Natural killer cell treated with Interleukin-12 subunit alpha and Interleukin-12 subunit beta and Interleukin-15 and Interleukin-18, amount 100 ng/mL, for 72 hours (primary cell): ENCODE measurements at places on chromosomes 6 and 20. TPM values are rescaled to one million over a fixed set of nuclear protein-coding genes. Genes with fewer than 3 reads are reported as not detected.

DNA sequence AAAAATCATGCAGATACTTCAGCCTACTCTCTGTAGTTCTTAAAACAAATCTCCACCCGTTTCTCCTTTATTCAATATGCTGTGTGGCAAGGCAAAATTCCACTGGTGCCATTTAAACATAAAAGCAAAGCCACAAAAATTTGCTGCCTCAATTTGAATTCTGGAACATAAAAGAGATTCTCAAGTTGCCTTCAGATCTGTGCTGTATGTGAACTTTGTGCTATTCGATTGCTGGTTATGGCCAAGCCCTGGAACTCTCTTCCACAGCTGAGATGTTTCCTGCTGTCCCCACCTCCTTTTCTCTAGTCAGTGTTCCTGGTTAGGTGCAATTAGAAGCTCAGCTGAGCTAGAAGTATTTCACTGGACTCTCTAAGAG is 395.3 kb upstream of the BTBD3 start:
- H3K27me3 ChIP-seq: no peaks in the 10 kb centered on the region
- H3K36me3 ChIP-seq: peaks cover under 1% of the 10 kb centered on the region
- H3K4me3 ChIP-seq: no peak overlapping the region

- H3K4me3 ChIP-seq: no peak overlapping the region
- peaks cover 6% of the 10 kb centered on the region for H3K4me1 ChIP-seq
- DNase-seq: no peak
- H3K27me3 ChIP-seq: peaks cover 37% of the 10 kb centered on the region
- no peaks in the 10 kb centered on the region for H3K36me3 ChIP-seq
Observed at GRCh38 chr6:17102258-17102870, 514 bp downstream of the STMND1 start.

DNA sequence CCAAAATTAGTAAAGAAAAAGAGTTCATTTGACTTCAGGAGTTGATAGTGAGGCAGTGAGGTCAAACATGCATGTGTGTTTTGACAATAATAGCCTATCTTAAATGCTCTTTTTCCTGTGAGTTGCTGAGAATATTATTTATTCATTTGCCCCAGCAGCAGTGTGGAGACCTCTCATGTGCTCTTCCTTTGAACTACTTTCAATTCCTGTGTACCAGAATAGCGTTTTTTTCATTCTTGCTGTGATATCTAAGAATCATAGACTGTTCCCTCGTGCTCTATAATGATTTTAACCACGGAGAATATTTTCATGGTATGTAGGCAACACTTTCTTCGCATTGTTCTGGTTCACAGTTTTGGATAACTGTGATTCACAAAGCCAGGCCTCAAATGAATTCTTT is 5.2 kb downstream of the CDYL start:
- H3K36me3 ChIP-seq: peaks cover 10% of the 10 kb centered on the region
- peak overlapping the region; percentile 34 for H3K4me3 ChIP-seq
- H3K27ac ChIP-seq: no peak overlapping the region
- H3K4me1 ChIP-seq: peaks cover 64% of the 10 kb centered on the region

DNA sequence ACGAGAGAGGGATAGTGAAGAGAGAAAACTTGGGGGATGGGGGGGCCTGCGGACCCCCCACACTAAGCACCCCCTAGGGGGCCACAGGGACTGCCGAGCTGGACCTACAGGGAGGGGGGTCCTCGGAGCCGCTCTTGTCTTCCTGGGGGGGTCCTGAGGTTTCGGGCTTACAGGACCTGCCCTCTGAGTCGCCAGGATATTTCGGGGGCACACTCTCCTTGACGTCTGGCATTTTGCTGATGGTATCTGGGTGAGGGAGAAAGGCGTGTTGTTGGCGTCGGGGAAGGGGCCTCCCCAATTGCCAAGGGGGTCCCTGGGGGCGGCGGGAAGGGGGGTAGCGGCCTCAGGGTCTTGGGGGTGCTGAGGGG is 516 bp downstream of the TCP11 start:
- H3K4me1 ChIP-seq: peaks cover 11% of the 10 kb centered on the region
- peaks cover 17% of the 10 kb centered on the region for H3K27me3 ChIP-seq
- H3K36me3 ChIP-seq: no peaks in the 10 kb centered on the region
- no peak for DNase-seq

CEP43 gene
- 35.1 TPM for total RNA-seq

GRCh38 chr6:133683308-133683580 is 205.7 kb upstream of the TCF21 start:
- no peaks in the 10 kb centered on the region for H3K36me3 ChIP-seq
- no peaks in the 10 kb centered on the region for H3K27me3 ChIP-seq
- H3K27ac ChIP-seq: no peak overlapping the region
- no peaks in the 10 kb centered on the region for H3K4me1 ChIP-seq
- DNase-seq: no peak

OLIG3 gene
- total RNA-seq: 0.81 TPM

GRCh38 chr6:112936504-112936903 is 589.4 kb downstream of the RFPL4B start:
- no peaks in the 10 kb centered on the region for H3K4me1 ChIP-seq
- H3K36me3 ChIP-seq: no peaks in the 10 kb centered on the region
- no peaks in the 10 kb centered on the region for H3K27me3 ChIP-seq
- no peak overlapping the region for H3K27ac ChIP-seq
- no peak for DNase-seq

DNA sequence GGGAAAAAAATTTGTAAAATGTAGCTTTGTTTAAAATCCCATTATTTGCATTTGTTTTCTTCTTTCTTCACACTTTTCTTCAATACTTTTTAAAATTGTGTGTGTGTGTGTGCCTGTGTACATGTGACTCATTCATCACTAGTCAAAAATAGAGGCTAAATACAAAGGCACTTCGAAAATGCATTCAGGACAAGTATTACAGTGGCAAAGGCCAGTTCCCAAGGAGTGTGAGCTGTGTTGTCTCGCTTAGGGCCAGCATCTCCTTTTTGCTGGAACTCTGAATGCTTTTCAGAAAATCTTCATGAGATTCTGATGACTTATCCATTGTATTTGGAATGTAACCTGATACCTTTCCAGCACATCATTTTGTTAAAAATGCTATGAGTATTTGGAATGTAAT is 288.5 kb upstream of the CNR1 start:
- no peak overlapping the region for H3K4me3 ChIP-seq
- peaks cover 19% of the 10 kb centered on the region for H3K27me3 ChIP-seq
- no peaks in the 10 kb centered on the region for H3K4me1 ChIP-seq
- no peak for DNase-seq

BCAS4 gene
- 15.0 TPM for total RNA-seq

DNA sequence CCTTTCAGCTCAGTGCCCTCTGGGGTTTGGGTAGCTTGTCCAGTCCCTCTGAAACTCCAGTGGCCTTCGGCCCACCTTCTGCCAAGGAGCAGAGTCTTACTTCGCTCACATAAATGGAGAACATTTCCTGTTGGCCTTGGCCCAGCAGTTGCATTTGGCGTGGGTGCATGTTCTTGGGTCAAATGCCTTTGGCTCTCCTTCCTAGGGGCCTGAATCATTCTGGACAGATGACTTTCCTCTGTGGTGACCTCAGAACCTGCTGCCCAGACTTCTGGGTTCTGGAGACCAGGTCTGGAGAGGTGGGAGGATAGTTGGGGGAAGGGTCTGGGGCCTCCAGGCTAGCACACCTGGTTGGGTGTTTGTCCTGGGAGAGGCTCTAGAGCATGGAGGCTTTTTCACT is 29.3 kb downstream of the BCAS4 start:
- H3K27me3 ChIP-seq: no peaks in the 10 kb centered on the region
- H3K4me1 ChIP-seq: peaks cover 23% of the 10 kb centered on the region
- no peak for DNase-seq
- no peaks in the 10 kb centered on the region for H3K36me3 ChIP-seq

DNA sequence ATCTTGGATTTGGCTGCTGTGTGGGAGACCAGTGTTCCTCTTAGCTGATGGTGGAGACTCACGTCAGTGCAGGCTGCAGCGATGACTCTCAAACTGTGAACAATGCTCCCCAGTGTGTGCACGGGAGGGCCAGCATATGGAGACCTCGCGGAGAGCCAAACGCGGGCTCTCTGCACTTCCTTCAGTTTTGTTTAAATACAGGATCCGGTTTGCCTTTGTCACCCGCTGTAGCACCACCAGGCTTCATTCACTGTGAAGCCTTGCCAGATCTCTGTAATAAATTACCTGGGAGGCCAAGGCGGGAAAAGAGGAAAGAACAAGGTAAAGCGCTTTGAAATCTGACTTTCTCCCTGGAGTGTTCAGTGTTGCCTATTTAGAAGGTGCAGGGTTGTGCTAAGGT is 30.7 kb upstream of the TMEM14A start:
- peaks cover 20% of the 10 kb centered on the region for H3K27me3 ChIP-seq
- peaks cover 6% of the 10 kb centered on the region for H3K4me1 ChIP-seq
- H3K27ac ChIP-seq: no peak overlapping the region
- no peak overlapping the region for H3K4me3 ChIP-seq
- H3K36me3 ChIP-seq: no peaks in the 10 kb centered on the region

GRCh38 chr6:26520237-26520849 is 17.8 kb upstream of the HMGN4 start:
- H3K27me3 ChIP-seq: peaks cover 7% of the 10 kb centered on the region
- peak overlapping the region; percentile 88 for H3K27ac ChIP-seq
- H3K4me1 ChIP-seq: peaks cover 32% of the 10 kb centered on the region
- DNase-seq: peak; percentile 66
- H3K36me3 ChIP-seq: no peaks in the 10 kb centered on the region

DNA sequence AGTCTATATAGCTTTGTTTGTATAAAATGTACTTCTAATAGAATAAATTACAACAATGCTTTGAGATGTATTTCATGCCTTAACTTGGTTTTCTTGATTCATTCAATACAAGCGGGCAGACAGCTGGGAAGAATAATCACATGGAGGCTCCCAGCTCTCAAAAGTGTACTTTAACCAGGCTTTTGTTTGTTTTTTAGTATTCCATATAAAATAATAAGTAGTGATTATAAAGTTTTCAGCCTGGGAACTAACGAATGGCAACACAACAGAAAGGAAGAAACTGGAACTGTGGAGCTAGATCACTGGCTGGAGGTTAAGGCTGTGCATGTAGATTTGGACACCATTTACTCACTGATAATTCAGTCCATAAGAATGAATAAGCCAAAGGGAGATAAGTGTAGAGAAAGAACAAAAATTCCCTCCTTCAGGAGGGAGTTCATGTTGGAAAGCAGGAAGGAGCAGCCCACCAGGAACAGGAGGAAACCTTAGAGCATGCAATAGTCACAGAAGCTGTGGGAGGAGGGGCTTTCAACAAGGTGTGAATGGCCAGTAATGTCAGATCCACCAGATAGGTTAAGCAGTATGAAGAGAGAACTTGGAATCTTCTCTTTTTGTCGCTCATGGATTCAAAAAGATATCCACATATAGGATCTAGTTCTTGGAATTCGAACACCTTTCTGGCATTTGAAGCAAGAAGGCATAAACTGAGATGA is 41.2 kb upstream of the SLC35D3 start:
- peaks cover 10% of the 10 kb centered on the region for H3K4me1 ChIP-seq
- DNase-seq: no peak
- H3K27me3 ChIP-seq: no peaks in the 10 kb centered on the region
- H3K4me3 ChIP-seq: no peak overlapping the region
- no peak overlapping the region for H3K27ac ChIP-seq
- peaks cover 23% of the 10 kb centered on the region for H3K36me3 ChIP-seq

MEI4 gene
- not detected for total RNA-seq

- H3K27ac ChIP-seq: no peak overlapping the region
- H3K36me3 ChIP-seq: no peaks in the 10 kb centered on the region
- H3K4me3 ChIP-seq: no peak overlapping the region
- no peaks in the 10 kb centered on the region for H3K4me1 ChIP-seq
- H3K27me3 ChIP-seq: no peaks in the 10 kb centered on the region
Observed at GRCh38 chr6:152348116-152348515, 289.0 kb downstream of the SYNE1 start.

DNA sequence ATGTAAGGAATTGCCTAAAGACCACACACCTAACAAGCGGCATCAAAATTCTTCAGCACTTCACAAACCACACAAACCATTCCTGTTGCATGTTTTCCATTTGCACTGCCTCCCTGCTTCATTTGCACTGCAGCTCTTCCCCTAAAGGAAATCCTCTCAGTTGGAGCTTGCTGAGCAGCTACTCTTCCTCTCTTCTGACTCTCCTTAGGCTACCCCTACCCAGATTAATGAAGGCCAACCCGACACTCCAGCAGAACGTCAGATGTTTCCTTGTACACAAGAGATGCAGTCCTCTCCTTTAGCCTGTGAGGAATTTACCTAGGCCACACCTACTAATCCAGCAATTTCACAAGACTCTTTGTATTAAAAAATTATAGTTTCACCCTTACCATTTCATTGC is 8.1 kb downstream of the BEND6 start:
- no peaks in the 10 kb centered on the region for H3K4me1 ChIP-seq
- no peak overlapping the region for H3K4me3 ChIP-seq
- H3K27me3 ChIP-seq: peaks cover 18% of the 10 kb centered on the region
- no peaks in the 10 kb centered on the region for H3K36me3 ChIP-seq

LRRC1 gene
- 3.0 TPM for total RNA-seq
